ENCODE measurements at places on chromosomes 13 and 19. TPM values are rescaled to one million over a fixed set of nuclear protein-coding genes. Genes with fewer than 3 reads are reported as not detected.

The FSD1 gene
- 0.59 TPM for total RNA-seq

The VMAC gene
- total RNA-seq = 4.6 TPM

The C5AR2 gene
- total RNA-seq = 1.2 TPM

The BAX gene
- total RNA-seq = 22.9 TPM

The PEG3 gene
- 37.3 TPM for total RNA-seq

The LRFN3 gene
- 2.8 TPM for total RNA-seq

The CCDC70 gene
- total RNA-seq = not detected

The NLRP5 gene
- not detected for total RNA-seq

The PALM3 gene
- total RNA-seq = 0.10 TPM

All from skin of body (tissue), 3 donors.